ENCODE measurements at places on chromosomes 6 and 20. TPM values are rescaled to one million over a fixed set of nuclear protein-coding genes. Genes with fewer than 3 reads are reported as not detected.

- DNase-seq, result no peak
- no peaks in the 10 kb centered on the region for H3K36me3 ChIP-seq
- H3K27ac ChIP-seq, result no peak overlapping the region
- no peaks in the 10 kb centered on the region for H3K4me1 ChIP-seq
- no peak overlapping the region for H3K4me3 ChIP-seq
- H3K27me3 ChIP-seq, result no peaks in the 10 kb centered on the region
Measured at GRCh38 chr6:71446057-71446456, 157.4 kb downstream of the OGFRL1 start.

- no peak overlapping the region for H3K27ac ChIP-seq
- H3K4me1 ChIP-seq, result no peaks in the 10 kb centered on the region
- H3K36me3 ChIP-seq, result no peaks in the 10 kb centered on the region
- no peaks in the 10 kb centered on the region for H3K27me3 ChIP-seq
Measured at GRCh38 chr6:129233458-129234134, 350.7 kb downstream of the LAMA2 start.

Gene C2
- total RNA-seq, result 11.4 TPM

Gene PLTP
- total RNA-seq, result 138 TPM

GRCh38 chr6:65760285-65760684, 53.3 kb upstream of the EYS start:
- H3K4me3 ChIP-seq, result no peak overlapping the region
- DNase-seq, result no peak
- no peak overlapping the region for H3K27ac ChIP-seq
- no peaks in the 10 kb centered on the region for H3K36me3 ChIP-seq
- H3K27me3 ChIP-seq, result no peaks in the 10 kb centered on the region
- no peaks in the 10 kb centered on the region for H3K4me1 ChIP-seq

GRCh38 chr20:24828992-24829648, 119.9 kb upstream of the CST7 start:
- no peaks in the 10 kb centered on the region for H3K27me3 ChIP-seq
- DNase-seq, result no peak
- no peaks in the 10 kb centered on the region for H3K36me3 ChIP-seq
- H3K4me1 ChIP-seq, result no peaks in the 10 kb centered on the region

DNA sequence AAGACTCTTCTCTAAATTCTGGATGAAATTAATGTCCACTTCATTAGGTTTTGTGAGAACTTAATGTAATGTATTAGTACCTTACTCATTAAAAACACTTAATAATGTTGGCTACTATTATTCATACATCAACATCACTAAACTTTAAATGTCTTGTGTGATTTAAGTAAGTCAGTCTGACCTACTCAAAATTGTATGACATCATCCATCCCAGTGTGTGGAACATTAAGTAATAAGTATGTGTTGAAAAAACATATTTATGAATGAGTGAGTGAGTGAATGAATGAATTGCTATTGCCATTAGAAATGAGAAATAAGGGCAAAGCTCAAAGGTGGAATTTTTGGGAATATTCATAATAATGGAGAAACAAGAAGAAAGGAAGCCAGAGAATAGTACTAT, 285.8 kb downstream of the HTR1B start:
- H3K27ac ChIP-seq, result no peak overlapping the region
- no peak for DNase-seq
- H3K4me3 ChIP-seq, result no peak overlapping the region
- no peaks in the 10 kb centered on the region for H3K36me3 ChIP-seq

DNA sequence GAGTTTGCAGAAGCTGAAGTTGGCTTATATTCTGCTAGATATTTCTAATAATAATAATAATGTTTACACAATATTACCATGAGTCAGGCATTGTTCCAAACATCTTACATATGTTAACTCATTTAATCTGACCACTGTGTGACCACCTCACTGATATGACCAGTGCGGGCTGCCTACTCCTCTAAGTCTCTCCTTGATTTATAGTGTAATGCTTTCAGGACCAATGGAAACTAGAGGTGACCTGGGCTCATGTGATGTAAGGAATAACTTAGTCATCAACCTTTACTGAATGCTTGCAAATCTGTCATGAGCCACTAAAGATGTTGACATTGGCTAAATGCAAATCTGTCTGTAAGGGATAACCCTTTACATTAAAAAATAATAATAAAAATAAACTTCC, 51.1 kb upstream of the GPR6 start:
- no peak overlapping the region for H3K27ac ChIP-seq
- H3K4me1 ChIP-seq, result no peaks in the 10 kb centered on the region
- H3K36me3 ChIP-seq, result no peaks in the 10 kb centered on the region
- H3K4me3 ChIP-seq, result no peak overlapping the region

Data from ovary (tissue), 10 donors.